Activated T-helper 1 cell treated with anti-CD3 and anti-CD28 coated beads, Interleukin-12 subunit alpha, Interleukin-12 subunit beta, Interleukin-2, Interleukin-4 antibody, amounts not matched to agents 30 ng/mL and 10 ng/mL and 1 ng/mL, durations not matched to agents 14 hours and 24 hours and 36 hours (primary cell): ENCODE measurements at places on chromosomes 6 and 20.

DNA sequence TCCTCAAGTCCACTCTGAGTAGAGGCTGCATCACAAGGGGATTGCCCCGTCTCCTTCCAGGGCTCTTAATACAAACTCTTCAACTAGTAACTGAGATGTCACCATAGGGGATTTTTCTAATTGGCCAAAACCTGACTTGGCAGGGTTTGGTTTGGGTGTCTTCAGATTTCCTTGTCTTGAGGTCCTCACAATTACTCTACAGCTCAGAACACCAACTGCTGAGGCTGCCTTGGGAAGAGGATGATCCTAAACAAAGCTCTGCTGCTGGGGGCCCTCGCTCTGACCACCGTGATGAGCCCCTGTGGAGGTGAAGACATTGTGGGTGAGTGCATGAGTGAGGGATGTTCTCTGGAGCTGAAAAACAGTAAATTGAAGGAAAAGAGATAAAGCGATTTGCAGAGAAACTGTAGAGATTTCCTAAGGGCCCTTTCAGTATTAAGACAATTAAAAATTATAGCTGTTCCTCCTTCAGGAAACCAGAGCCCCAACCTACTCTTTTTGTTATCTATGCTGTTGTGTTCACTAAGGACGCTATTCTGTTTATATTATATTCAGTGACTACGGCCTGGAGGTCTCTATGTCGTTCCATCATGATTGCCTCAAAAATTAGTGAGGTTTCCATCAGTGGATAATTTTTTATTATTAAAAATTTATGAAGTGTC, at the start of gene HLA-DQA1:
TSS of gene HLA-DQA1 (plus strand) at position 188 of the 662 bp plus-strand sequence. CDS start at position 241, 53 bp downstream.
- DNase-seq: no peak

GRCh38 chr20:48350313-48350988, 477.3 kb downstream of the PREX1 start:
- DNase-seq: no peak

GRCh38 chr6:6820641-6821238, 232.2 kb downstream of the LY86 start:
- no peak for DNase-seq

- DNase-seq: no peak
Measured at GRCh38 chr6:10890151-10890550, 3.3 kb downstream of the SYCP2L start.

- DNase-seq: no peak
Measured at GRCh38 chr6:364609-365540, 26.7 kb upstream of the IRF4 start.

DNA sequence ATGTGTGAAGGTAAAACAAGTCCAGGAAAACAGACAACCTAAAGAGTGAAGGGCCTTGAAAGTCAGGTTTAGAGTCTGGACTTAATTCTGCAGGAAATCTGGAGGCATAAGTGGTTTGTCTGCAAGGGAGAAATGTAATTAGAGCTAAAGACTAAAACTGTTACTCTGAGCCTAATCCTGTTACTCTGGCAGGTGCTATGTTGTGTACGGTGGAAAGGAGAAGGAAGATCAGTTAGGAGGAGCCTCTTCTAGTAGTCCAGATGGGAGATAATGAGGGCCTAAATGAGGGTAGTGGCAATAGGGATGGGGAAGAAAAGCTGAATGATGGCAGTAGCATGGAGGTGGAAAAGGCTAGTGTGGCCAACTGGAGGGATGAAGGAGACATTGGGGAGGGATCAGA, 118.5 kb downstream of the PDSS2 start:
- DNase-seq: no peak

GRCh38 chr6:105992315-105992961, 93.7 kb upstream of the PRDM1 start:
- peak; percentile 91 for DNase-seq

DNA sequence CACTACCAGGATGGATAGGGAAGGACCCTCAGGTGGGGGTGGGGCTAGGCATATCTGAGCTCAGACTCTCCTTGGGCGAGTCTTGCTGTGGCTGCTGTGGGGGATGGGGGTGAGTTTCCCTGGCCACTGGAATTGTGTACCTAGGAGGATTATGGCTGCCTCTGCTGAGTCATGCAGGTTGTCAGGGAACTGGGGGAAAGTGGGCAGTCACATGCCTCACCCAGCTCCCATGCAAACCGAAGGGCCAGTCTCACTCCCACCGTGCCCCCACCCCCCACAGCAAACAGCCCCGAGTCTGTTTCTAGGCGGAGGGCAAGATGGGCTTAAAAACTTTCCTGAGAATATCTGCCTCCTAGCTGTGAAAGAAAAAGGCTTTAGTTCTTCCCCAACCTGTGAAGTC, 210.3 kb upstream of the FERMT1 start:
- no peak for DNase-seq

DNA sequence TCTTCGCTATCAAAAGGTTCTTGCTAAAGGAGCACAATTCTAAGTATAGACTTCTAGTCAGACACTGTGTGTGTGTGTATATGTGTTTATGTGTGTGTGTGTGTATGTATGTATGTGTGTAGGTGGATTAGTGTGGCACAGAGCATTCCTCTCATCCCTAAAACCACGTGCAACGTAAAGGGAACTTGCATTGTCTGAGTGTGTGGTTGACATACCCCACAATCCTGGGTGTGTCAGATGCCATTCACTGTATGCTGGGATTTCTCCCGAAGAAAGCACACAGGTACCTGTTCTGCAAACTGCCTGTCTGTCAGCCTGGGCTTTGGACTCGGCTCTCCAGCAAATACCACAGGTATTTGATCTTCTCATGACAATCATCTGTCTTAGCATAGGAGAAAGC, 42.3 kb upstream of the TBC1D7 start:
- DNase-seq: no peak

DNA sequence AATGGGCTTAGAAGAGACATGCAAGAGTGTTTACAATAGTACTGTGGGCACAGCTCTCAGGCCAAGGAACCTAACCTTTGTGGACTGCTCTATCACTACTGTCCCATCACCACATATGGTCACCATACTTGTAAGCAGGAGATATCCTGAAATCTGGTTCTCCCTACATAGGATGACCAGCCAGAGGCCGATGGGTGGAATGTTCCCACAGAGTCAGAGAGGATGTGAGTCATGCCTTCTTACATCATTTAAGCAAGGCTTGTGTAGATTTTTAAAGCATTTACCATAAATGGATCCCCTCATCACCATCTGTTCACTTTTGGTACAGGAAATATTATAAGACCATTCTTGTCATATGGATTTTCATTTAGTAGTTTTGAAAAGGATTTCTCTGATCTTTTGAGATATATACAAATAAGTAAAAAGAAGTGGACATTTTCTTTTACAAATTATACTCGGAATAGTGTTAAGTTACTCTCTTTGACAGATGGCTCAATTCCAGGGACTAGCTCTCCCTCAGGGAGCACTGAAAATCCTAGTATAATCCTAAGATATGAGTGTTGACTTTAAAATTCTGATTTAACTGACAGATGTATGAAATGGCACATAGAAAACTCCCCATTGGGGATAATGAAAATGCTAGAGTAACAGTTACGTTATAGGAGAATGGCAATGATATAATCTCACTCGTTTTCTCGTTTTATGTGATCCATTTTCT, 6.6 kb downstream of the HTR1B start:
- no peak for DNase-seq

- no peak for DNase-seq
Measured at GRCh38 chr20:48889140-48889790, 32.2 kb upstream of the ARFGEF2 start.

DNA sequence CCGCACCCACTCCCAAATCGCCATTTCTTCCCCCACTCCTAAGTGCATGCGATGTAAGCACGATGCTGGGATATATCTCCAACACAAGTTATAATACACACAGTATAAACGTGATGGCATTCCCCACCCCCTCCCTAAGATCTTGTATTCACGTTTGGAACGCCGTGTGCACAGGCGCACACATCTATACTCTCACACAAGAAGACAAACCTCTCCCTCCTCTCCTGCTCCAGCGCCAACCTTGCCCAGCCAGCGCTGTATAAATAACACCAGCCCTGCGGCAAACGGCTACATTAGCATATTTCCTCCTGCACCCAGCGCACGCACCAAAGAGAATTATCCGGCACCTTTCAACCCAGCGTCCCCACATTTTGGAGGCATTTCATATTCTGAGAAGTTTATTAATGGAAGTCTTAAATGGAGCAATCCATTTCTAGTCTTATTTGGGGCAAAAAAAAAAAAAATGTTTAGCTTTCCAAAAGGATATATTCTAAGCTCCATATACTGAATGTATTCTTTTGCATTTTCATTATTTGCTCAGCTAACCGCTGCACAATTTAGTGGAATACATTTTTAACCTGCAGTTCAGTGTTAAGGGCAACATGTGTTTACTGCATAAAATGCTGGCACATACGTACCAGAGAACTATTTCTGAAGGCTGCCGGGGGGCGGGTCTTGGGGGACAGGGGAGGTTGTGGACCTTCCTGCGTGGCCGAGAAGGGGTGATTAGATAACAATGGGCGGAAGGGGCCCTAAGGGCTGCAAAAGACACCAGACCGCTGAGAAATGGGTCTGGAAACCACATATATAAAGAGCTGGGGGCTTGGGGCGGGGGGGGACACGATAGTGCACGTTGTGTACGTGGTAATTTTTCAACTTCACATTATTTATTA, 1.1 kb upstream of the SLC22A23 start:
- DNase-seq: no peak

DNA sequence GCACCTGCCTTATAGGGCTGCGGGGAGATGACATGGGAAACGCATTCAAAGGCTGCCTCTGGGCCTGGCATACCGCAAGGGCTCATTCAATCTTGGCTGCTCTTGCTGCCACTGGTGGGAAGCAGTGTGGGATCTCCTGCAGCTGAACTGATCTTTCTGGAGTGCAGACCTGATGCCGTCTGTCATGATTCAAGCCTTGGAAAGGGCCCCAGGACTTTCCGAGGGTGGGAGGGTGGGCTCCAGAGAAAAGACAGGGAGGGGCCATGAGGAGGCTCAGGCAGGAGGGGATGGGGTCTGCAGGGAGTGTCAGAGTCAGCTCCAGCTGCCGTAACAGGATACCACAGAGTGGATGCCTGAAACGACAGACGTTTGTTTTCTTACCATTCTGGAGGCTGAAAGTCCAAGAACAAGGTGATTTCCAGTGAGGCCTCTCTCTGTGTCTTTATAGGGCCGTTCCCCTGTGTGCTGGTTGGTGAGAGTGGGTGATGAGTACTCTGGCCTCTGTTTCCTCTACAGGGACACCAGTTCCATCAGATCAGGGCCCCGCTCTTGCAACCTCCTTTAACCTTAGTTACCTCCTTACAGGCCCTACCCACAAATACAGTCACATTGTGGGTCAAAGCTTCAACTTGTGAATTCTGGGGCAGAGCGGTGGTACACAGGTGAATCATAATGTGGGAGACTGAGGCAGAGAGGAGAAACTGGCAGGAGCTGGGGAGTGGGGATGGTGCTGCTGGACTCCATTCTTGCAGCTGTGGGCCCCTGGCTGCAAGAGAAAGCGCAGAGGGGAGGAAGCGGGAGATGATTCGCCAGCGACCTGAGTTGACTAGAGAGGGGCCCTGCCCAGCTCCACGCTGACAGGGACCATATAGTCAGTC, 148.4 kb downstream of the SYCP2 start:
- DNase-seq: no peak

GRCh38 chr6:134379076-134379475, 61.2 kb upstream of the SGK1 start:
- peak; percentile 49 for DNase-seq

DNA sequence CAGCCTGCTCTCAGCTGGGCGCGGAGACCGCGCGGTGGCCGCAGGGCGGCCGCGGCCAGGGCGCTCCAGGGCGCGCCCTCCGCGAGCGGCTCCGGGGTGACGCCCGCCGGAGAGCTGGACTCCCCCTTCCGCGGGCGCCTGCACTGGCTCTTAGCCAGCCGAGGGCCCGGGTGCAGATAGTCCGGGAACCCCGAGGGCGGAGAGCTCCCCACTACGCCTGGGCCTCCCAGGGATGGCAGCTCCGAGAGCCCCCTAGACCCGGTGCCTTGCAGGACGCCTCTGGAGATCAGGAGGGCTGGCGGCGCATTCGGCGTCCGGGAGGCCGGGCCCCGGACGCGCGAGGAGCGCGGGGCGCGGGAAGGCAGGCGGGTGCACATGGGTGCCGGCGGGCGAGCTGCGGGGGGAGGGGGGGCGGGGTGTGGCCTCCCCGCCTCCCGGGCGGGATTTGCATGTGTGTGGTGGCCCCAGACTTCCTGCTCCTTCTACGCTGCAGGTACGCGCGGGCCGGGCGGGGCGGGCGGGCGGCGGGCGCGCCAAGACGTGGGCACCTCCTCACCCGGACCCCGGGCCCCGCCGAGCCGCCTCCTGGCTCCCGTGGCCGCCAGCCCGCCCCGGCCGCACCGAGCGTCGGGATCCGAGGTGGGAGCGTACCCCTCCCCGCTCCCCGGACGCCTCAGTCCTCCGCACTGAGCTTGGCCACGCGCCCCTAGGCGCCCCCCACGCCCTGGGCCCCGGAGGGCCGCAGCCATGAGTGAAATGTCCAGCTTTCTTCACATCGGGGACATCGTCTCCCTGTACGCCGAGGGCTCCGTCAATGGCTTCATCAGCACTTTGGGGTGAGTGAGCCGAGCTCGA, at the start of gene ITPR3:
TSS of gene ITPR3 (plus strand) at position 467 of the 855 bp plus-strand sequence. CDS start at position 748, 281 bp downstream.
- DNase-seq: peak; percentile 68

DNA sequence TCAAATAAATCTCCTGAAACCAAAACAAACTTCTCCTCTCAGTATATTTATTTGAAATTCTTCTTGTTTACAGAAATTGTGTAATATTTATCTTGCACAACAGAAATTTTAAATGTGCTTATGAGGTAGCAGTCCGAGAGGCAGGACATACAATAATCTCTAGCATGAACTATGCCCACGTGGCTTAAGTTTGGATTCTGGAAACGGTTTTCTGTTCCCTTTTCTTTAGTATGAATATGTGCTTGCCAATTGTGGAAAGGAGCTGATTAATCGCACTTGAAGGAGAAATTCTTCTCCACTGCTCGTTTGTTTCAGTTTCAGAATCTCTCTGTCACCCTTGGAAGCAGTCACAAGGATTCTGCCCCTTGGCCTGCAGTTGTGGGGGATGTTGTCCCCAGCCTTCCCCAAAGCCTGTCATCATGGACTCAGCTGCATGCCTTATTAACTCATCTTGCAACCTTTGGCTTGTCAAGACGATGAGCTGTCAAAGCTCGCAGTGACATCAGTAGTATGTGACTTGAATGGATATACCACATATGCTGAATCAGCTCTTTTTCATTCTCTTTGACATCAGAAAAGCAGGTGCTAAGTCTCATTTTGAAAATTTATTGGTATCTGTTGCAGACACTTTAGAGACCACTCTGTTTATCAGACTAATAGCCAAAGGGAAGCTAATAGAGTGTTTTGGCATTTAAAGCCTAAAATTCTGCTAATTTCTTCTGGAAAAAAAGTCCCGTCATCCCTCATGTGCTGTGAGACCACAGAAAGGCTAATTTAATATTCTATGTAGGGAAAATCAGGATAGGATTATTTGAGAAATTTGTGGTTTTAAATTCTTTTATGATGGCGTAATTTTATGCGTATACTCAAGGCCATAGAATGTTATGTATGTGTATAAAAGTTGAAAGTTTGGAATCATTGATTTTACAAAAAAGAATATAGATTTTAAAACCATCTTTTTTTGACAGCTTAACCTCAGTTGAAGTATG, 186.8 kb downstream of the ARID1B start:
- DNase-seq: no peak
